ENCODE measurements at places on chromosomes 16 and 17. TPM values are rescaled to one million over a fixed set of nuclear protein-coding genes. Genes with fewer than 3 reads are reported as not detected.
A peak's percentile ranks its signal among the peaks of the same experiment; 100 is the strongest.

DNA sequence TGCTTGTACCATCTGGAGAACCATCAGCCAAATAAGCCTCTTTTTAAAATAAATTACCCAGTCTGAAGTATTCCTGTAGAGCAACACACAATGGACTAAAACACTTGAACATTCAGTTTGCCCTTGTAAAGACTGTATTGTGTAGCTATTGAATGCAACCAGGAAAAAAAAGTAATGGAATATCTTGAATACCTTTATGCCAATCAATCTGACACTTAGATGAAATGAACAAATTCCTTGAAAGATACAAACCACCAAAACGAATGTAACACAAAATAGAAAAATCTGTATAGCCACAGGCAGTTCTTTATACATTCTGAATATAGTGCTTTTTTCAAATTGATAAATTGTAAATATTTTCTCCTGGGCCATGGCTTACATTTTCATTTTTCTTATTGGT lies 63.3 kb upstream of the KCNJ16 start:
- DNase-seq: no peak

- DNase-seq: no peak
Observed at GRCh38 chr17:78774956-78775571, 7.0 kb downstream of the CYTH1 start.

GRCh38 chr16:89855986-89856385 lies 17.4 kb upstream of the TCF25 start:
- no peak for DNase-seq

DNA sequence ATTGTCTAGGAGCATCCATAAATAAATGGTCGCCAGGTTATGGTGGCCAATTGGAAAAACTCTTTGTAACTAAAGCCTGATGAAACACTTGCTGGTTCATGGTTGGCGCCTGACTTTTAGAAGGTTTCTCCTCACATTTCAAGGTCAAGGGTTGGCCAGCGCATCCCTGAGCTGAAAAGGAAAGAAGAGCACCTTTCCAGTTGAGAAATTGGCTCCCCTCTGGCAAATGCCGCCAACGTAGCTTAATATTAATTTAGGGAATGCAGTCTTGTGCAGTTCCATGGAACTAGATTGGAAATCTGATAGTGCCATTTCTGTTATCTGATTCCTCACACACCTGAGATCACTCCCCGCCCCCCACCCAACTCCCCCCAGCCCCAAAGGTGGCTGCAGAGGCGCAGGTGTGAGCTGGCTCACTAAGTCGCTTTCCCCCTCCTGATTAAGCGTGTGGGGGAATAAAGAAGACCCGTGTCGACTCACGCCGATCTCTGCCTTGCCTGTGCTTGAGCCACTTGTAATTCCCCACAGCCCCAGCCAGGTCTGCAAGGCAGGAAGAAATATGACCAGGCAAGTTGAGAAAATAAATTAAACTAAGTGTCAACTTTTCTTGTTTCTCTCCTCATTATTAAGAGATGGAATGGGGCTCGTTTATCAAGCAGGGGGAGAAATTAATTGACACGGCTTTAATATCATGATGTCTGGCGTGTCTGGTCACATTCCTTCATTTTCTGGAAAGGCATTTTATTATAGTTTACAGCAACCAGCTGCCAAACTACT lies 157.7 kb downstream of the CCDC182 start:
- no peak for DNase-seq

- DNase-seq: peak; percentile 75
Observed at GRCh38 chr17:75785016-75785890, 647 bp downstream of the UNK start.

GRCh38 chr17:40320756-40321523 lies 12.0 kb downstream of the RARA start:
- DNase-seq: no peak

Gene TBC1D28
- not detected for polyA plus RNA-seq

Gene MCRIP2
- polyA plus RNA-seq: 38.7 TPM

Gene LGALS9B
- polyA plus RNA-seq: not detected

Gene C17orf78
- not detected for polyA plus RNA-seq

Gene MLKL
- polyA plus RNA-seq: 2.8 TPM
